Hindlimb muscle (tissue), 1 donor: ENCODE measurements at places on chromosomes 2 and 18. TPM values are rescaled to one million over a fixed set of nuclear protein-coding genes. Genes with fewer than 3 reads are reported as not detected.

- DNase-seq = no peak
These were observed 26.6 kb downstream of the SMCHD1 start for GRCh38 chr18:2681993-2682603.

- DNase-seq = no peak
These were observed 127.5 kb upstream of the GAREM1 start for GRCh38 chr18:32598144-32598543.

DNA sequence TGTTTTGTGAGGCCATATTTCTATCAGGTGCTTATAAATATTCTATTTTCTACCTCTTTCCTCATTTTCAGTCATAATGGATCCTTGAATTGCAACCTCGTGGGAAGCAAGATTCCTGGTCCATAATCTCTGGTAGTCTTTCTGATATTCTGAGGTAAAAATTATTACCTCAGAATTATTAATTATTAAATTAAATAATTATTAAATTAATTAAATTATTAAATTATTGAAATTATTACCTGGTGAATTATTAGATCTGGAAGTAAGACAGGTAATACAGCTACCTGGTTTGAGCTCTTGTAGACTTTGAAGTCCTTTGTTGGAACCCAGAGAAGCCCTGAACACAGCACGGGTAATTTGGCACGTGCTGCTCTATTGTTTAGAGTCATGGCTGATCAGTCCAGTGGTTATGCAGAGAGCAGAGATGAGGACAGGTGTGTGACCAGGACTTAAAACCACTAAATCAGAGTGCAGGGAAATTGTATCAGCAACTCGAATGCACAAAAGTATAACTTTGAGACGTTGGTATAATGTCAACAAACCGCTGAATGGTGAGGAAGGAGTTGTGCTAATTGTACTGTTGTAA lies 46.8 kb upstream of the PTPRM start:
- no peak for DNase-seq

DNA sequence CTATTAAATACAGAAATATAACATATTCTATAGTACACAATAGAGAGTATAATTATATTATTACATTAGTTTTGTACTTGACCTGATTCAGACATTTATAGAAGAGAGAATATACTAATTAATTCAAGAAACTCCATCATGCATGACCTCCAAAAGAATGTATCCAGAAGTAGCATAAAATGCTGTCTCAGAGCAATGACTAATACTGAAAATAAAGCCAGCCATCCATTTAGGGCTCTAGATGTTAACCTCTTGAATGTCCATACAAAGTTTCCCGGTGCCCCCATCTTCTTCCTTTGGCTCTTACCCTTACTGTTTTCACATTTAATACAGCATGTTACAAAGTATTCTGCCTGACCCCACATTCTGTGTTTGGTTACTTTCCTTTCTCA lies 102.0 kb downstream of the ARHGAP15 start:
- DNase-seq = no peak

- no peak for DNase-seq
These were observed 6.8 kb downstream of the PPP1CB start for GRCh38 chr2:28758459-28758858.

- DNase-seq = no peak
These were observed 38.1 kb downstream of the TRAK2 start for GRCh38 chr2:201413143-201413542.

Gene CYP26B1
- 13.1 TPM for polyA plus RNA-seq

Gene TRPM8
- 0.17 TPM for polyA plus RNA-seq

DNA sequence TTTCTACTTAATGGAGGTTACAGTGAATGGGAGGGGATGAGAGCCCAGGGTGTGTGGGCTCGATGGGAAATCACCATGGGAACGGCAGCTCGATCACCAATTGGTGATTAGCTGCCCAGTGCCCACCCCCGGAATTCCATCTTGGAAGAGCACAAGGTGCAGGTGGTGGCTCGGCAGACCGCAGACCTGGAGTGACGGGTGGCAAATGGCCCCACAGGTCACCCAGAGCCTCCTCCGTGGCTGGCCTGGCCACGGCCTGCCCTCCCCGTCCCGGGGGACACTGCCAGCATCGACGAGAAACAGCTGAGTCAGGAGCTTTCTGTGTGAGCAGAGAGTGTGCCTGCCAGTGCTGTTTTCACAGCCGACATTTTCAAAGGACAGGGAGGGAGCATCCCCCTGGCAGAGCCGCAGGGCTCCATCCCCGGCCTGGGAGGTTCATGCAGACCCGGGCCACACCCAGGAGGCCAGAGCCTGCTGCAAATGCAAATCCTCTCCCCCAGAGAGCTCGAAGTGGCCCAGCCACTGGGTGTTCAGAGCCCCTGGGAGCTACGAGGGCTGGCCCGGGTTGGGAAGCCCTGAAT lies 176.4 kb upstream of the MYT1L start:
- no peak for DNase-seq

- DNase-seq = no peak
These were observed 458.6 kb downstream of the EIPR1 start for GRCh38 chr2:2919026-2919425.

DNA sequence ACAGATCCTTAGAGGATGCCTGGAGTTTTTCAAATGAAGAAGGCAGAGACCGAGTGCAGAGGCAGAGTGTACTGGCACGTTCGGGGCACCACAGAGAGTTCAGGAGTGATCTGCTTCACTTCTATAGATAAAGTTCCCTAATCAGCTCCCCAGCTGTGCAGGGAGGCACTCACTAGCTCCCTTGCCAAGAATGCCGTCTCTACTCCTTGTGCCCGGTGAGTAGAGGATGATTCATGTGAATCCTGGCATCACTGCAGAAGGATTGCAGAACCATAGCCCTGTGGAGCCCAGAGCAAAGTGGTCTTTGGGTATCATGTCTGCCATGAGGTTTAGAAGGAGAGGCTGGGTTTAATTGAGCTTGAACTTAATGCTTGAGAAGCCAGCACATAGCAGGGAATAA lies 510.1 kb upstream of the RAB6C start:
- DNase-seq = no peak

Gene STPG4
- not detected for polyA plus RNA-seq

Gene ABCG5
- not detected for polyA plus RNA-seq
